ENCODE measurements at places on chromosomes 13 and 19. TPM values are rescaled to one million over a fixed set of nuclear protein-coding genes. Genes with fewer than 3 reads are reported as not detected.

Gene CLDND2
- not detected for total RNA-seq

Gene ZFP36
- 577 TPM for total RNA-seq

Gene SUGP1
- total RNA-seq, result 28.7 TPM

Gene ZNF90
- 0.66 TPM for total RNA-seq

Gene GADD45B
- total RNA-seq, result 85.6 TPM

Gene TNFSF9
- total RNA-seq, result 0.29 TPM

Gene GTF2F2
- total RNA-seq, result 14.6 TPM

Gene NCR1
- total RNA-seq, result not detected

Gene TMEM238
- total RNA-seq, result 1.1 TPM

Gene CLC
- total RNA-seq, result not detected

Gene MBD3L2
- total RNA-seq, result not detected

Gene TECR
- 32.7 TPM for total RNA-seq

Gene ZSCAN18
- 114 TPM for total RNA-seq

Gene TEX101
- not detected for total RNA-seq

Gene MEDAG
- 20.3 TPM for total RNA-seq

Gene PDX1
- total RNA-seq, result not detected

Gene CACNG8
- not detected for total RNA-seq

All from esophagus muscularis mucosa (tissue), 4 donors.